Stimulated activated CD4-positive, alpha-beta T cell treated with anti-CD3 and anti-CD28 coated beads, Interleukin-4, amount 100 ng/mL, for 1 hour (primary cell): ENCODE measurements at places on chromosomes 3 and 15.

GRCh38 chr3:12983319-12983718 lies 89.9 kb downstream of the IQSEC1 start:
- no peak for DNase-seq

DNA sequence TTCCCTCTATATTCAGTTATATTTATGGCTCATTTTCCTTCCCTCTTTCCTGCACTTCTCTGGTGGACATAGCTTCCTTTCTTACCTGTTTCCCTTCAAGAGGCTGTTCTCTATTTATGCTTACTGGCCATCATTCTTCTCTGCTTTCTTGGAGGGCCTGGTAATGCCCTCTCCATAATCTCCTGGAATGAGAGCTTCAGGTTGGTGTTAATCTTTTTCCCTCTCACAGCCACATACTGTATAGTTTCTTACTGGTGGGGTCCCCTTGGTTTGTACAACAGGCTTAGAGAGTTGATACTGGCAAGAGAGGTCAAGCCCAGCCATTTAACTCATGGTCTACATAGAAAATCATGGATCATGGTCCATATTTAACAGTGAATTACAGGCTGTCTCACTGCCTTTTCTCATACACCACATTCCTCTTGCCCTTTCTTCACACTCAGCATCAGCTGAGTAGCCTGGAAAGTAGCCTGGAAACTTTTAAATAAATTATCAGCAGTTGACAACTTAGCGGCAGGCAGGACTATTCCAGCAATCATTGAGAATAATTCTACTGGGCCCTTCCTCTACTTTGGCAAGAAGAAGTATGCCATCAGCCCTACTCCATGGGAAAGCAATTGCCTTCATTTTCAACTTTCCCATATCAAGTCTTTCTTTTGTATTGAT lies 38.0 kb upstream of the DPH6 start:
- no peak for DNase-seq

DNA sequence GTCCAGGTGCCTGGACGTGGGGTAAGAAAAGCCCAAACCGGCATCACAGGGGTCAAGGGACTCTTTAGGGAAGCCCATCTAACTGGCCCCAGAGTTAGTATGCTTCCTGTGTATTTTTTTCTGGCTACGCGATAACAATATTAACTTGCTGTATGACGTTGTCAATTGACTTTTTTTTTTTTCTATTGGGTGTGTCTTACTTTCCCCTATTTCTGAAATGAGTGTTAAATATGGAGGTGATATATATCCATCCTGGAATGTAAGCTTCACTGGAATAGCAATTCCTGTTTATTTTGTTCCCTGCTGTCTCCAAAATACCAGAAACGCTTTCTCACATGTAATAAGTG lies 598 bp upstream of the GMNC start:
- no peak for DNase-seq

DNA sequence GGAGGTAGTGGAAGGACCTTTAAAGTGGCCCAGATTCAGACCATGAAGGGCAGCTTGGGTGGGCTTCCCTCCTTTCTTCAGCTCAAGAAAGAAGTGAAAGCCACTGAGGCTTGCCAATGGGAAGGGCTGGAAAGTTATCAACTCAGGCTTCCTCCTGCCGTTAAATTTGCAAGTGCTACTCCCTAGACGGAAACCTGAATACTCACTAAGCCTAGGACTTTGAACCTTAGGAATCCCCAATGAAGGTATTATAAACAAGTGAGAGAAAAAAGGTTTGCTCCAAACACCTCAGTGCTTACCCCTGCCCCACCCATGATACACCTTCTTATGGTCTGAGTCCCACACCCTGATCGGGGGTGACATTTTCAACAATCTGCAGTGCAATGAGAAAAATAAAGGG lies 396.4 kb downstream of the SHQ1 start:
- no peak for DNase-seq

DNA sequence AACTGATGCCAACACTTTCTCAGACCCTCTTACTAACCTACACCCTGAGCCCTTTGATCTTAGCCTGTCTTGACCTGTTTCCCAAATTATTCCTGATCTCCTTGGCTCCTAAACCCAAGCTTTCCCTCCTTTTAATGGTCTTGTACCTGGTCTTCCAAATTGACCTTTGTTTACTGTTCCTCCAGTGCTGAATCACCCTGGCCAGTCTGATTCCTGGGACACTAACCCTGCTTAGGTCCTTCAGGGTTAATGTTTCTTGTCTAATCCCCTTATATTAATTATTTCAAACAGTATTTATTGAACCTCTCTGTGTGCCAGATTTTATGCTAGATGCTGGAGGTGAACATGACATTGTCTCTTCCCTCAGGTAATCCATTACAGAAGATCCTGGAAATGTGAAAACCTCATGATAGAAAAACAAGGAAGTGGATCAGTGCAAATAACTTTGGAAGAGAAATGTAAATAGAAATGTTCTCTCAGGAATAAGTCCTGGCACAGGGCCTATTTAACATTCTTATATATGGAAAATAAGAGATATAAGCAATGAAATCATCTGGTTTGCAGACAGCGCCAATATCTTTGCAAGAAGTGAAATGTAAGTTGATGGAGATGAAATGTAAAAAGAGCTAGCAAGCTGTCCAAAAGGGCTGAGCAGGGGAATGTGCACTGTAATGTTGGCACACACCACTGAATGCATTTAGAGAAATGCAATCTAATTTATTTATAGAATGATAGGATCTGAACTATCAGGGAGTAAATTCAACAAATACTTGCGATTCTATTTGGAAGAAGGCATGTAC lies 20.7 kb downstream of the HGD start:
- no peak for DNase-seq

DNA sequence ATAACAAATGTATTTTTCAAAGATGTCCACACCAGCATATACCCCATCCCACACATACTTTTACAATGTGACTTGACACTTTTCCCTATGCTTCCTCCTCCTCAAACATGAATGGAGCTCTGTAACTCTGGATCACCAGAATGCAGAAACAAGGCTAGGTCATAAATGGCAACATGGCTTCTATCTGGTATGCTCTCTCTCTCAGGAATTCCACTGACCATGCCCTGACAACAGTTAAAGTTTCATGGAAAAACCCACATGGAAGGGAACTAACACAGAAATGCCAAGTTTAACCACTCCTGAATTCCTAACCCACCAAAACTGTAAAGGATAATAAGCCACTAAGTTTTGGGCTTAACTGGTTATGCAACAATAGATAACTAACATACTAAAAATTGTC lies 19.9 kb downstream of the MYO9A start:
- no peak for DNase-seq
